ENCODE measurements at places on chromosomes 16 and 17.

- DNase-seq, result no peak
Observed at GRCh38 chr17:68460715-68461114, 3.4 kb upstream of the WIPI1 start.

DNA sequence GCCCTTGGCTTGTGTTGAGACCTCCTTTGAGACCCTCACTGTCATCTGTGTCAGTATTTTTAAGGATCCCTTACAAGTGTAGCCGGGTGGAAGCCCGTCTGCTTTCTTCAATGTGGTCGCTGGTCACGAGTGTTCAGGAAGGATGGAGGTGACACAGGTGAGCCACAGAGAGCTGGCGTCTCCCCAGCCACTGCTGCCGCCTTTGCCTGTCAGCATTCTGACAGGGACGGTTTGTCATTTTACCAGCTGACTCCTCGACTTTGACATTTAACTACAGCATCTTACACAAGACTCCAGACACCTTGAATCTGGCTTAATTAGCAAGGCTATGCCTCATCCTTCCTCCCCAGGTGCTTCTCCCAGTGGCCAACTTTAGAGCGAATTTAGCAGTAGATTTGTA is 56.3 kb upstream of the MPHOSPH6 start:
- DNase-seq, result no peak

GRCh38 chr17:44767493-44767892 is 8.7 kb downstream of the ADAM11 start:
- no peak for DNase-seq

GRCh38 chr16:10992797-10993196 is 48.4 kb downstream of the CLEC16A start:
- DNase-seq, result peak; percentile 5

DNA sequence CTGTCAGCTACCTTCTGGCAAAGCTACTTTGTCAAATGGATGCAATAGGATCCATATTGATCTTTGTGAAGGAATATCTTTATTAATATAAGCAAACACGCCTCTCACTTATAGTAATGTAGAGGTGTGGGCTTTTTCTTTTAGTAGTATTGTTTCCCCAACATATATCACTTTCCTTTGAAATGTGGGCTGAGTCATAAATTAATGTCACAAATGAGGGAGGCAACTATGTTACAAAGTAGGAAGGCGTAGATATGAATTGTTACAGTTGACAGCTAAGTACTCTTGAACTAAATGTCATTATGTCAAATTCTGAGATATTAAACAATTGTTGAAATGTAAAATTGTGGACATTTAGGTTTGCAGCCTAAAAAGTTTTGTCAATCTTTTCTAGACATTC is 2.6 kb upstream of the PPM1E start:
- DNase-seq, result no peak

DNA sequence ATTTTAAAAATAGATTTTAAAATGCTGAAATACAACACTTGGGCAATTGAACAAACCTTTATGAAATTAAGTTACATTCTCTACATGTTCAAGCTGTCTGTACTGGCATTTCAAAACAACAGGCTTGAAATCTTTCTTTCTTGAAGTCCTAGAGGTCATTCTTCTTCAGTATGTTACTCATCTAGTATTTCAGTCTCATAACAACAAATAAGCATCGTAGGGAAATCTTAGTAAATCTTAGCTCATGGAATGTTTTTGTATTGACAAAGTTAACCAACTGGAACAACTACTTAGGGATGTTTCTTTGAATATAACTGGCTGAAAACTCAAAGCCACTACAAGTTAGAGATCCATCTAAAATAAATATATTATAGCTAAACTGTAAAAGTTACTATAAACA is 96.6 kb downstream of the KIF2B start:
- DNase-seq, result no peak

GRCh38 chr16:87550495-87550961 is 51.8 kb upstream of the JPH3 start:
- peak; percentile 30 for DNase-seq

DNA sequence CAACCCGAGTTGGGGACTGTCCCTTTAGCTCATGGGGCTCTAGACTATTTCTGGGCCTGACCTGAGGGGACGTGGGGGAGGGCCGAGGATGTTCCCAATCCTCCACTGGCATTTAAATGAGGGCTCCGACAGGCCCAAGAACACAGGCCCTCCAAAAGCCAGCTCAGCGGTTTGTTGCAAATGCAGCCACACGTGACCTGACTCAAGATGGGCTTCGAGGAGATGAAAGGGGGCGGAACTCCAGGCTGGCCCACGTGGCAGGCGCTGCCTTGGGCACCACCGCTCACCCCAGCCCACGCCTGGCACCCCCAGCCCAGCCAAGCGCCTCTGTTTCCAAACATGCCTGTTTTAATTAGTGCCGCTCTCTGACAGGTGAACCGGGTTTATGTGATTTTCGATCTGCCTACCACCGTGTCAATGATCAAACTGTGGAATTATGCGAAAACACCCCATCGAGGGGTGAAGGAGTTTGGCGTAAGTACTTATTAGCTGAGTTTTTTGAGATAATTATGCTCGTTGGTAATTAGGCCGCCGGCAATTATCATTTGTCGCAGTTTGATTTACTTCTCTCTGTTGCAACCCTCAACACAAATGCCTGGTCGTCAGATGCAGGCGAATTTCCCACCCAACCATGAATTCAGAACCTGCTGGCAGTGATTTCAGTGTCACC is 226.7 kb downstream of the KATNIP start:
- DNase-seq, result no peak

DNA sequence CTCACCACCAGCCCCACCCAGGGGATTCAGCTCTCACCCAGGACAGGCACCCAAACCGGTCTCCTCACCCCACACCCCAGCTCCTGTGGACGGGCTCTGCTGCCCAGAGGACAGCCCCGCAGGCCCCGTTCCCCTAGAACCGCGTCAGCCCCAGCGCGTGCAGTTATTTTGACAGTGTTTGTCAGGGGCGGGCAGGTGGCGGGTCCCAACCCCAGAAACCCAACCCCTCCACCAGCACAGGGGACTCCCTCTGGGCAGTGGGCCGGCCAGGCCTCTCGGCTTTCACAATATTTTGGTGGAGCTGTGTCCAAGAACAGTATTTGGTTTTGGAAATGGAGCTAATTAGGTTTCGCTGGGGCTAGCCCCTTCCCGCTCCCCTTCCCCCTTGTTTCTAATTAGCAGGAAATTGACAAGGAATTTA is 44.8 kb downstream of the BAHCC1 start:
- DNase-seq, result no peak

GRCh38 chr16:54508351-54508750 is 221.8 kb upstream of the IRX3 start:
- no peak for DNase-seq

GRCh38 chr17:40090237-40091119 is 9.9 kb downstream of the NR1D1 start:
- DNase-seq, result no peak

DNA sequence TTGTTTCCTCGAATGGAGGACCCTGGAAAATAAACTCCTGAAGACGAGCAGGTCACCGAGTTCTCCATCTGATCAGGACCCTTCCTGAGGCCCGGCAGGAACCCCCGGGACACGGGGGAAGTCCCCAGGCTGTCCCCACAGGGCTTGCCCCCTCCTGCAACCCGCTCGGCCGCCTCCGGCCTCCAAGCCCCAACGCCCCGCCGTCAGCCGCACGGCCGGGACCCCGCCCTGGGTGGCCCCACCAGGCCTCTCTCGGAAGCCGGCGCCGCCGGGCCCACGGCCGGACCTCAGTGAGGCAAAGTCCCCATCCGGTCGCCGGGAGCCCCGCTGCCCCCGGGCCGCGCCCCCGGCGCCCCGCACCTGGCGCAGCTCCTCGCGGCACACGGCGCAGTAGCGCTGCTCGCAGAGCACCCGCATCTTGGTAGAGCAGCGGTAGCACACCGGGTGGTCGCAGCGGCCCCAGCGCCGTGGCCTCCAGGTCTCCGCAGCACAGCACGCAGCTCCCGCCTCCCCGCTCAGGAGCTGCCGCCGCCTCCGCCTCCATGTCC is 383 bp downstream of the ZNF598 start:
- peak; percentile 64 for DNase-seq

All from DMS53 (cell line).